Stimulated activated CD4-positive, alpha-beta T cell treated with anti-CD3 and anti-CD28 coated beads, Interleukin-4, amount 100 ng/mL, for 48 hours (primary cell): ENCODE measurements at places on chromosomes 11 and 22.

DNA sequence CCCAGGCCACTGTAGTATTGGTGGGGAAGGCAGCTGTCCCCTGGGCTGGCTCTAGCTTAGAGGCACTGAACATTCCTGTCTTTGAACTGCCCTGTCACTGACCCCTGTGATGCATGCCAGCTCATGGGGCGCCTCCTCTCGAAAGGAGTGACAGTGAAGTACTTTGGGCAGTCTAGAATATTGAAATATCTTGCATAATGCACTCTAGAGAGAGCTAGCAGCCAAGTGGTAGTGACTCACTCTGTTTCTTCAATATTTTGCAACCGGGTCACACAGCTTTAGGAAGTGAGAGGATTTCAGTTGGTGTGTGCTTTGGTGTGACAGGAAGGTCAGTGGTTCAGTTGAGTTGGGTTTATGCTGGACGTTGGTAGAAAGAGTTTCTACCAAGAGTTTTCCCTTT, 35.5 kb upstream of the ST14 start:
- no peak for DNase-seq

DNA sequence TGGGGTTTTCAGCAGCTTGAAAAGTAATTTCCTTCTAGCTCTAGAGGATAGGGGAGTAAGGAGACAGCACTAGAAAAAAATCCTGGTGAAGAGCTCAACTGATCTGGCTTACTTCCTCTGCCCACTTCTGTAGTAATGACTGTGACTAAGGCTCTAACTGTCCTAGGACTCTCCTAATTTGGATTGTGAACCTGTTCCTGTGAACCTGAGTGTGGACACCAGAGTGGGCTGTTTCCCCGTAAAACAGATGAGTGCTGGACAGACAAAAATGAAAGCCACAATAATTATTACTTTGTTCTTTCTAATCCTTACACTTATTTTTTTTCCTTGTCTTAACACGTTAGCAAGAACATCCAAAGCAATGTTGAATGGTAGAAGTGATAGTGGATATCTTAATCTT, 154.1 kb downstream of the AASDHPPT start:
- DNase-seq: no peak

DNA sequence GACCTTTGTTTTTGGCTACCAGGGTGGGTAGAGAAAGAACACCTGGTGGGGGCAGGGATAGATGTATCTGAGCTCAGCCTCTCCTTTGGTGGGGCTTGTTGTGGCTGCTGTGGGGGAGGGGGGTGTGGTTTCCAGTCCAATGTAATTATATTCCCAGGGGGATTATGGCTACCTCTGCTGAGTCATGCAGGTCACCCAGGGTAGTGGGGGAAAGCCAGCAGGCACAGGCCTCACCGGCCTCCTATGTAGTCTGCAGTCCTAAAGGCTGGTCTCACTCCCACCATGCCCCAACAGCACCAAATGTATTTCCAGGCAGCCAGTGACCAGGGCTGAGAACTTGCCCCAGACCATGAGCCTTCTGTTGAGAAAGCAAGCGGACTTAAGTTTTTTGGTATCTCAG, 119.6 kb downstream of the DYNC2H1 start:
- no peak for DNase-seq

DNA sequence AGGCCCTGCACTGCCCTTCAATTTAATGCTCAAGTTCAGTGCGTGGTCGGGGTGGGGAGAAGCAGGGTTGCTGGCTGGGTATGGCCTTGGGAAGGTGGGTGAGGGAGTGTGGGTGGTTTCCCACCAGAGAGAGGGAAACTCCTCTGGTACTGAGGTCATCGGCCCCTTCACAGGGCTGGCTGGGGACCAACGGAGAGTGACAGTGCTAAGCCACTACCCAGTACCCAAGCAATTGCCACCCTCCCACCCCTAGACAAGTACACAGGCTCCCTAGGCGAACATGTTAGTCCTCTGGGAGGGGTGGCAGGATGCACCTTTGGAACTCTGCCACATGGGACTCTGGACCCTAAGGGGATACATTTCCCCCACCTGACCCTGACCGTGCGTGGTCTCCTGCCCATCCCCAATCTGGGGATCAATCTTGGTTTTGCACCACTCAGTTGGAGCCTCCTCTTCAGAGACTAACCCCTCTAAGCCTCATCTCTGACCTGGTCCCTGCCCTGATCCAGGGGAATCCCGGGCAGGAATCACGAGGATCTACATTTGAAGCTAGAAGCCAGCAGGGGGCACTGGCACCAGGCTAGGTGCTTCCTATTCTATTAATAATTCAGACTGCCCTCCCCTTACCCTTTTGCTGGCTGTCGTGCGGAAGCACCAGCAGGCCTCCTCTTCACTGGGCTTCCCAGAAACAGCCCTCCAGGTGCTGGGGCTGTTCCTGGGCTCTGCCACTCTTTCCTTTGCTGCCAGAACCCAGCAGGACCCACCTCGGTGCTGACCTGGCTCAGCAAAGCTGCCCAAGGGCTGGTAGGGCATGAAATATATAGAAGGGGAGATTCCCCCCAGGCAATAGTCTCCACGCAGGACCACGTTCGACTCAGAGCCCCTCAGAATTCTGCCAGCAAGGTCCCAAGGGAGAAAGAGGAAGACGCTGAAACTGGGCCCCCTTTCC, 377.7 kb downstream of the TENM4 start:
- no peak for DNase-seq

DNA sequence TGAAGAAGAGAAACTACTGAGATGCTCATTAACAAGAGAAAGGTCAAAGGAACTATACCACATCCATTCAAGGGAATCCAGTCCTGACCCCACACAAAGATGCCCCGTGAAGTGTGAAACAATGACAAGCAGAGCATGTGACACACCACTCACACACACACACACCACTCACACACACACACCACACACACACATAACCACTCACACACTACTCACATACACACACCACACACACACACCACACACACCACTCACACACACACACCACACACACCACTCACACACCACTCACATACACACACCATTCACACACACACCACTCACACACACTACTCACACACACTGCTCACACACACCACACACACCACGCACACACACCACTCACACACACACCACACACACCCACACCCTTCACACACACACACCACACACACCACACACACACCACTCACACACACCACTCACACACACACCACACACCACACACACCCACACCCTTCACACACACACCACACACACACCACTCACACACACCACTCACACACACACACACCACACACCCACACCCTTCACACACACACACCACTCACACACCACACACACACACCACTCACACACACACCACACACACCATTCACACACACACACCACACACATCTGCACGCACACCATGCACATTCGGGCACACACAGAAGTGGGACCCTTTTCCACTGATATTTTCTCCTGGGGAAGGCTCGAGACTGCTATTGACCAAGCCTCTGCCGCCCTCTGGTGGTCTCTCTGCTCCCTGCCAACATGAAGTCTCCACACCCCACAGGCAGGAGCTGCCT, 32.0 kb upstream of the COMT start:
- peak; percentile 82 for DNase-seq

GRCh38 chr11:125188021-125188420, 23.5 kb downstream of the PKNOX2 start:
- no peak for DNase-seq

DNA sequence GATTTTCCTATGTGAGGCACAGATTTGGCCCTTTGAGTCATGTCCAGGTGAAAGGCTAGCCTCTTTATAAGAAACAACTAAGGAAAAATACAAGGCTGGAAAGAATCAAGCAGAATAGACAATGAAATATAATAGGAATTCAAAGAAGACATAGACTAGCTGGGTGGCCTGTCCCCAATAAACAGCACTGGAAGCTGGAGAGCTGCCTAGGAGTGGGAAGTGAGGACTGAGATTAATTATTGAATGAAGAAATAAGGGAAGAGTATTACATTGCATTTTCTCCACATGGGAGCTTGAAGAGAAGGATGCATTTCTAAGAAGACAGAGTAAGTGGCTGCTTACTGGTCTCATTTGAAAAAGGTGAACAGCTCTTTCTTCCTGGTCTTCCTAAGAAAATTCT, 100.0 kb downstream of the CCDC34 start:
- DNase-seq: no peak

- DNase-seq: peak; percentile 19
These were observed 1.0 kb downstream of the FJX1 start for GRCh38 chr11:35619116-35619854.

GRCh38 chr11:78646564-78647185, 72.0 kb upstream of the NARS2 start:
- DNase-seq: peak; percentile 48

DNA sequence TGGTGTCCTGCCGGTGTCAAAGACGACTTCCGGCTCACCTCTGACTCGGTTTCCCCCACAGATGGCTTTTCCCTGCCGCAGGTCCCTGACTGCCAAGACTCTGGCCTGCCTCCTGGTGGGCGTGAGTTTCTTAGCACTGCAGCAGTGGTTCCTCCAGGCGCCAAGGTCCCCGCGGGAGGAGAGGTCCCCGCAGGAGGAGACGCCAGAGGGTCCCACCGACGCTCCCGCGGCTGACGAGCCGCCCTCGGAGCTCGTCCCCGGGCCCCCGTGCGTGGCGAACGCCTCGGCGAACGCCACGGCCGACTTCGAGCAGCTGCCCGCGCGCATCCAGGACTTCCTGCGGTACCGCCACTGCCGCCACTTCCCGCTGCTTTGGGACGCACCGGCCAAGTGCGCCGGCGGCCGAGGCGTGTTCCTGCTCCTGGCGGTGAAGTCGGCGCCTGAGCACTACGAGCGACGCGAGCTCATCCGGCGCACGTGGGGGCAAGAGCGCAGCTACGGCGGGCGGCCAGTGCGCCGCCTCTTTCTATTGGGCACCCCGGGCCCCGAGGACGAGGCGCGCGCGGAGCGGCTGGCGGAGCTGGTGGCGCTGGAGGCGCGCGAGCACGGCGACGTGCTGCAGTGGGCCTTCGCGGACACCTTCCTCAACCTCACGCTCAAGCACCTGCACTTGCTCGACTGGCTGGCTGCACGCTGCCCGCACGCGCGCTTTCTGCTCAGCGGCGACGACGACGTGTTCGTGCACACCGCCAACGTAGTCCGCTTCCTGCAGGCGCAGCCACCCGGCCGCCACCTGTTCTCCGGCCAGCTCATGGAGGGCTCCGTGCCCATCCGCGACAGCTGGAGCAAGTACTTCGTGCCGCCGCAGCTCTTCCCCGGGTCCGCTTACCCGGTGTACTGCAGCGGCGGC, 5.5 kb downstream of the B3GNT6 start:
- DNase-seq: peak; percentile 16

- no peak for DNase-seq
These were observed 10.6 kb upstream of the TPH1 start for GRCh38 chr11:18056561-18057181.

GRCh38 chr11:69416762-69417698, 64.4 kb upstream of the LINC01488 start:
- no peak for DNase-seq

DNA sequence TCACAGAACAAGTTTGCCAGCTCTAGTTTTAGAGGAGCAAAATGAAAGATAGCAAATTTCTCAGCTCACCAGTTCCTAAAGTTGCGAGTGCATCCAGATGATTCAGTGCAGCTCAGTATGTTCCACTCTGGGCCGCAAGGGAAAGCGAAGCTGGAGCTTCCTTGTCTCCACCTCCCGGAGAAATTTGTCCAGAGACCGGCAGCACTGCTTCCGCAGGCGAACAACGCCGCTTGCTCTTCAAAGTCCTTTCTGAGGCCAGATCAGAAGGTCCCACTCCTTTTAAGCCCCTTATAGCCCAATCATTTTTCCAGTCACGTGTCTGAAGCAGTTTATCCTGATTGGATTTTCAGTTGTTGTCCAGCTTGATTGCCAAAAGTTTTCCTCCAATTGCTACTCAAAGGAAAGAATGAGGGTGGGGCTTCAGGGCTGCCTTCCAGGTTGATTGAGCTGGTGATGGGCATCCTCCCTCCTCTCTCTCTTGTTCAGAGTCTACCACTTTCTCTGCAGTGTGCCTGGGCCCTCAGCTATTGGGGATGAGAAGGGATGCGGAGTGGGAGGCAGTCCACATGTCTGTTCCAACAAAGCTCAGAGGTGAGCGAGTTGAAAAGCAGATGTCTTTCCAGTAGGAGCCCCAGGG, at the start of gene ZNF280A:
TSS of gene ZNF280A (minus strand) at position 251 of the 637 bp plus-strand sequence. CDS start 4,640 bp downstream, outside the sequence.
- no peak for DNase-seq

- DNase-seq: no peak
These were observed 2.3 kb upstream of the OR5B12 start for GRCh38 chr11:58444300-58444699.

GRCh38 chr11:128204898-128205297, 382.5 kb downstream of the ETS1 start:
- DNase-seq: no peak

DNA sequence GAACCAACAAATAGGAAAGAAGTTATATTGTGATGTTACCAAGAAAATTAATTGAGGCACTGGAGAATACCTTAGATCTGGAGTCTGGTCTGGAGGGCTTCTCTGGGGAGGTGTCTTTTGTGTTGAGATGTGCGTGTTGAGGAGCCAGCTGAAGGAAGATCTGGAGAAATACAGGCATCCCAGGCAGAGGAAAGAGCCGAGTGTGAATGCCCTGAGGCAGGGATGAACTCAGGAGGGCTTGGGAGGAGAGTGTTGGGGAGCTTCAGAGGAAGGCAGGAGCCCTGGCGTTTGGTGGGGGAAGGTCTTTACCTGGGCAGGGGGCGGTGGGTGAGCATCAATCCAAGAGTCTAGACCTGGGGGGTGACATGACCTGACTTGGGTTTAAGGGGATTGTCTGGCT, 13.1 kb downstream of the SYNGR1 start:
- DNase-seq: no peak

DNA sequence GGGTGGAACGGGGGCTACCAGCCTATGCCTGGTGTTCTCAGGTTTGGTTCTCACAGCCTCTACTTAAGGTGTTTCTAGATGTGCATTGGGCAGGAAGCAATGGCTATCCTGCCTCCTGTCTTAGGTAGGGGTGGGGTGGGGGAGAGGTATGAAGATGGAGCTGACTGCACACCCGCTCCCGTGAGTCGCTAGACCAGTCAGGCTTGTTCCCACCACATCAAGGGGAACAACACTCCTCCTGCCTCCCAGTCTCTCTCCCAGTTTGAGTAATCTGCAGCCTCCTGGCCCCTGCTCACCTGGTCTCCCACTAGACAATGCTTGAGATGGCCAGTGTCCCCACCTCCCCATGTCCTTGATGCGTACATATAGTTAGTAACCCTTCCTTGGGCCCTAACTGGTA, 79.3 kb upstream of the TENM4 start:
- no peak for DNase-seq

DNA sequence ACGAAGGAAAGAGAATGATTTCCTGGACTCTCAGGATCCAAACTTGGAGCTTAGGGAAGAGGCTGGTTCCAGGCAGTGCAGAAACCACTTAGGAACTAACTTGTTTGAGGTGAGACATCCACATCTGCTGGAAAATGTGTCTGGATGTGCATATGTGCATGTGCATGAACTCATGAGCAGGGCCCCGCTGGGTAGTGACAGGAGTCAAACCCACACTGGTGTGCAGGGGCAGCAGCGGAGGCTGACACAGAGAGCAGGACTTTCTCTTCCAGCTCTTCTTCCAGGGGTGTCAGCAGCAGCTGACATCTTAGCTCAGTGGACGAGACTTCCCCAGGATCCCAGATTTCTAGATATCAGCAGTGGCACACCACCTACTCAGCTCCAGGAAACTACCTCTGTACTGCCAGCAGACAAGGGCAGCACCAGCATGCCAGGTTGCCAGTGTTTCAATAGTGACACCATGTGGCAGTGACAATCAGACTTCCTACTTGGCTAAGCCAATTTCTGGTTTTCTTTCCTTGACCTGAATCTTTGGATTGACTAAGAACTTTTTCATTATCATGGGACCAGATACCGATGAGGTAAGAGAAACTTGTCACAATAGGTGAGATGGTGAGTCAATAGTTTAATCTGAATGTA, 227.5 kb upstream of the ZC3H12C start:
- no peak for DNase-seq
